ENCODE measurements at places on chromosomes 1 and 21.

DNA sequence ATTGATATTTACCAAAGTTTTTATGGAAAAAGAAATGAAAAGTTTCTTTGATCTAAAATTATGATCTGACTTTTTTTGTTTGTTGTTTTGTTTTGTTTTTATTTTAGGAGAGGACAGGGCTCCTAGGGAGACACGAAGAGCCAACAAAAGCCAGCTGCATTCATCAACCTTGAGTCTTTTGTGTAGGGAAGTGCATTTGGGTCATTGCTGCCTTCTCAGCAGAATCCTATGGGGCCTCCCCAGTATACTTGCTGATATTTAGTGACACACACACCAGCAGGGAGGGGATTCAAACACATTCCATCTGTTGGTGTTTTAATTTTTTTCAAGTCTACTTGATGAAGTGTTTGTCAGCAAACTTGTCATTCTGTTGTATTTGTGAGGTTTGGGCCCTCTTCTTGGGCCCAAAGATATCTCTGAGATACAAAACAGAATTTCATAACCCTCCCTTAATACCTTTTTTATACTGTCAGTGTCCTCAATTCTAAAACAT, 203.5 kb downstream of the NTNG1 start:
- no peaks in the 10 kb centered on the region for H3K27me3 ChIP-seq
- H3K27ac ChIP-seq, result no peak overlapping the region
- peaks cover 32% of the 10 kb centered on the region for H3K4me1 ChIP-seq
- H3K4me3 ChIP-seq, result no peak overlapping the region
- peaks cover 7% of the 10 kb centered on the region for H3K36me3 ChIP-seq

- H3K27me3 ChIP-seq, result no peaks in the 10 kb centered on the region
- H3K27ac ChIP-seq, result no peak overlapping the region
- H3K36me3 ChIP-seq, result no peaks in the 10 kb centered on the region
- no peaks in the 10 kb centered on the region for H3K4me1 ChIP-seq
These were observed 3.5 kb upstream of the KRTAP27-1 start for GRCh38 chr21:30340714-30341573.

GRCh38 chr1:147717051-147717705, 43.2 kb downstream of the GJA5 start:
- no peaks in the 10 kb centered on the region for H3K4me1 ChIP-seq
- no peak for DNase-seq
- H3K36me3 ChIP-seq, result no peaks in the 10 kb centered on the region
- no peak overlapping the region for H3K4me3 ChIP-seq

DNA sequence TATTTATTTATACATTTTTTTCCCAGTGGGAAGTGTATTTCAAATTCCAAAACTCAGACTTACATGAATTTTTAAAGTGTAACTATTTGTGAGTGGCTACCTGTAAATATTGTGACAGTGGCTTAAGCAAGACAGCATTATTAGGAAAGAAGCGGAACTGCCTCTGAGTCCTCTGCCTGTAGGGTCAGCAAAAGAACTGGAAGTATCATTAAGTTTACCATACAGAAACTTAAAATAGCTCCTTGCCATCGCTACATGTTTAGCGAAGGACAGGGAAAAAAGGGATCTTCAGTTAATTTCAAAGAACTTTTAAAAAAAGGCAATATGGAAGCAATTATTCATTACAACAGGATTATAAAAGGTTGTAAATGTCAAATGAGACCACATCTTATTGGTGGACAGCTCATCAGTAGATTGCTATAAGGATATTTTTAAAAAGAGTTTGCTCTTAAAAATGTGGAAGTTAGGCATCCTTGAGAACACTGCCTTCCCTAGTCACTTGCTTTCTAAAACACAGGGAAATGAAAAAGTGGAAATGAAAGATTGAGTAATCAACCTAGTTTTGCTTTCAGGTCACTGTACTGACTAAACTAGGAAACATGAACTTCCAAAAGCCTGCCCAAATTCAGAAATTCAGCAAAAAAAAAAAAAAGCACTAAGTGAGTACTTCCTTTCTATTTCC, 39.2 kb downstream of the NSL1 start:
- no peak overlapping the region for H3K27ac ChIP-seq
- H3K4me1 ChIP-seq, result peaks cover 14% of the 10 kb centered on the region

DNA sequence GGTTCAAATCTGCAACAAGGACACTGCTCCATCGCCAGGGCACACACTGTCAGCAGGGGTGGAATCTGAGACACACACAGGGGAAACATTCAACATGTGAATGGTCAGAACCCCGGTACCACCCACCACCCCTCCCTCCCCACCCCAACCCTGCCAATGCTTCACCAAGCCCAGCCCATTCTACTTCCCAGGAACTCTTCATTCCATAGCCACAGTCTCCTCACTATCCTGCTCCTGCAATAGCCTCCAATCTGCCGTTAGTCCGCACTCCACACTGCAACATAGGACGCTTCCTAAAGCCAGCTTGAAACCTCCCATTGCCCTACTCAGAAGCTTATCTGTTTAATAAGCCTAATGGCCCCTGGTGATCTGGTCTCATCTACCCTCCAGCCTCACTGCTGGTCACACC, 7.5 kb upstream of the RAB3B start:
- no peaks in the 10 kb centered on the region for H3K36me3 ChIP-seq
- H3K27ac ChIP-seq, result no peak overlapping the region
- peaks cover 11% of the 10 kb centered on the region for H3K4me1 ChIP-seq
- DNase-seq, result no peak
- no peak overlapping the region for H3K4me3 ChIP-seq

GRCh38 chr1:20028125-20028524, 41.9 kb upstream of the PLA2G5 start:
- peaks cover 12% of the 10 kb centered on the region for H3K27me3 ChIP-seq
- no peaks in the 10 kb centered on the region for H3K36me3 ChIP-seq
- DNase-seq, result no peak
- no peak overlapping the region for H3K27ac ChIP-seq

- no peak overlapping the region for H3K27ac ChIP-seq
- no peaks in the 10 kb centered on the region for H3K36me3 ChIP-seq
- H3K27me3 ChIP-seq, result peaks cover 49% of the 10 kb centered on the region
- peaks cover 4% of the 10 kb centered on the region for H3K4me1 ChIP-seq
These were observed 43.9 kb upstream of the USP1 start for GRCh38 chr1:62392951-62393350.

- no peaks in the 10 kb centered on the region for H3K27me3 ChIP-seq
- no peak for DNase-seq
- no peaks in the 10 kb centered on the region for H3K36me3 ChIP-seq
- H3K4me1 ChIP-seq, result no peaks in the 10 kb centered on the region
These were observed 118.1 kb upstream of the PPP2R5A start for GRCh38 chr1:212167098-212167497.

DNA sequence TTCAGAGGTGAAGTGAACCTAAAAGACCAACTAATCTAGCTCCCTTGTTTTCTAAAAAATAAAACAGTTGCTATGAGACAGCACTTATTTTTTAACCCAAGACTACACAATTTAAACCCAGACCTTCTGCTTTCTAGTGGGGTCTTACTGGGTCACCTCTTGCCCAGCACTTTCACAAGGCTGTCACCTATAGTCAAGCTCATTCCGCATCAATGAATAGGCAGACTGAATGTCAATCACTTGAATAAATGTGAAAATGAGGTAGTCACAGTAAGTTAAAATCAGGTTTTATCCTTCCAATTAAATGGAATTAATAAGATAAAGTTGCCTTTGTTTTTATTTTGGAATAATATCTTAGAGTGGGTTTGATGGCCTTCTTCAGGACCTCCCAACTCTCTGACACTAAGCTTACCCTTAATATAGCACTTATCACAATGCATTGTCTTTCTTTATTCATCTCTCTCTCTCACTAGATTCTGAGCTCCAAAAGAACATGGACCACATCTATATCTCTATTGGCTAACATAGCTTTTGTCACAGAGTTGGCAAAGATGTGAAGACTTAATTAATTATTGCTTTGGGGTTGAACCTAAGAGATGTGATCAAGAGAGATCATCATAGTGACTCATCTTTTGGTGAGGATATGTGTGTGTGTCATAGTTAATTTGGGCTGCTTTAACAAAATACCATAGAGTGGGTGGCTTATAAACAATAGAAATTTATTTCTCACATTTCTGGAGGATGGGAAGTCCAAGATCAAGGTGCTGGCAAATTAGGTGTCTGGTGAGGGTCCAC, 248.7 kb upstream of the DAB1 start:
- H3K4me3 ChIP-seq, result no peak overlapping the region
- DNase-seq, result no peak
- H3K4me1 ChIP-seq, result peaks cover 26% of the 10 kb centered on the region

DNA sequence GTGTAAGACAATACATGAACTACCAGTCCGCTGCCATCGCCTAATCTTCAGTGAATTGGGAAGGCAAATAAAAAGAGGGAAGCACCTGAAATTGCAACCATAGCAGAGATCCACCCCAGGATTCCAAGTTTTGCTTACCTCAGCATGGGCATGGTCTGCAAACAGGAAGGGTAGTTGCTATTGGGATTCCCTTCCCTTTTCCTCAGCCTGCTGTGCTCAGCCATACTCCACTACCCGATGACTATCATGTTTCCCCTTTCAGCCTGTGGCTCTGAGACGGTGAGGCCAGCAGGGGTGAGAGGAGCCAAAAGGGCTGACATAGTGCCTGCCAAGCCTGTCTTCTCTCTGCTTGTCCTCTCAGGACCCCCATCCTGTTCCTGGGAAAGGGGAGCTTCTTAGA, 64.2 kb downstream of the GPR137B start:
- no peaks in the 10 kb centered on the region for H3K36me3 ChIP-seq
- H3K4me1 ChIP-seq, result no peaks in the 10 kb centered on the region
- H3K27ac ChIP-seq, result no peak overlapping the region
- no peak for DNase-seq

DNA sequence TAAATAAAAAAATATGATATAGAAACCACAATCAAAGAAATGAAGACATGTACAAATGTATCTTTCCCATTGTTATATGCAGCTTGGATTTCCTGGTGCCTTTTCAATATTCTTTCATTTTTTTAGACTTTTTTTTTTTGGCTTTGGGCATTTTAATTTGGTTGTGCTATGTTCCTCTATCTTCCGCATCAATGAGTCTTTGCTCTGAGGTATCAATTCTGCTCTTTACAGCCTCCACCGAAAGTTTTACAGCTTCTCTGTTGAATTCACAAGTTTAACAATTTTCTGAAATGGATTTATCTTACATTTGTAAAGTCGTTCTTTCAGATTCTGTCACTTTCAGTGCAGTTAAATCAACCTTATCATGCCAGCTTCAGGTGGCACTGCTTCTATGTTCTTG, 50.5 kb downstream of the OMA1 start:
- no peak for DNase-seq
- H3K4me1 ChIP-seq, result no peaks in the 10 kb centered on the region
- no peak overlapping the region for H3K4me3 ChIP-seq

GRCh38 chr1:244362476-244362875, 89.2 kb downstream of the ADSS2 start:
- no peaks in the 10 kb centered on the region for H3K27me3 ChIP-seq
- no peak overlapping the region for H3K4me3 ChIP-seq

- no peaks in the 10 kb centered on the region for H3K36me3 ChIP-seq
- no peaks in the 10 kb centered on the region for H3K27me3 ChIP-seq
- H3K4me3 ChIP-seq, result no peak overlapping the region
- no peak for DNase-seq
These were observed 453.1 kb downstream of the LTN1 start for GRCh38 chr21:28539623-28539988.

GRCh38 chr1:233211595-233211994, 83.9 kb downstream of the PCNX2 start:
- H3K27me3 ChIP-seq, result no peaks in the 10 kb centered on the region
- no peak for DNase-seq
- no peak overlapping the region for H3K27ac ChIP-seq
- H3K36me3 ChIP-seq, result no peaks in the 10 kb centered on the region
- peaks cover 9% of the 10 kb centered on the region for H3K4me1 ChIP-seq

Data from A673 (cell line).